ENCODE measurements at places on chromosomes 4 and X. TPM values are rescaled to one million over a fixed set of nuclear protein-coding genes. Genes with fewer than 3 reads are reported as not detected.

RTL9 gene
- total RNA-seq: not detected

RHOXF1 gene
- not detected for total RNA-seq

RPS6KA6 gene
- total RNA-seq: 0.99 TPM

HNRNPDL gene
- 97.2 TPM for total RNA-seq

NAP1L3 gene
- total RNA-seq: 0.44 TPM

PIN4 gene
- 10.7 TPM for total RNA-seq

PRRG1 gene
- total RNA-seq: 14.8 TPM

CLCN4 gene
- total RNA-seq: 6.9 TPM

HS6ST2 gene
- total RNA-seq: under 0.01 TPM
